NCI-H1436 treated with DMSO at 0.1 percent for 48 hours (cell line): ENCODE measurements at places on chromosomes 7 and 10.

GRCh38 chr10:126179637-126180036 lies 208.6 kb downstream of the ADAM12 start:
- no peak for DNase-seq

DNA sequence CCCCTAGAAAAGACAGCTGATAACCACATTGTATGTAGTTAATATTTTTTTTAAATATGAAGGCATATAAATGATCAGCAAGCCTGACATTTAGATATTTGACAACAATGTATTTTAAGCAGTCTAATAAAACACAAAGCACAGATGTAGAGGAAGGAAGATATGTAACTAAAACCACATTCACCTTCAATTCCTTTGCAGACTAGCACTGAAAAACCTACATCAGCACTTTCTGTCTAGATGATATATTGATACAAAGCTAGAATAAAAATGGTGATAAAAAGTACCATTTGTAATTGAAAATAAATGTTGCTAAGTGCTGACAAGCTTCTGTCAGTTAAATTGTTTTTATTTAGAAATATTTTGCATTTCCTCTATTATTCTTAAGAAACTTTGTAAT lies 153.6 kb downstream of the IMMP2L start:
- DNase-seq: no peak

GRCh38 chr7:30027740-30028215 lies 434 bp upstream of the PLEKHA8 start:
- no peak for DNase-seq

GRCh38 chr10:71755179-71755879 lies 18.0 kb downstream of the VSIR start:
- no peak for DNase-seq

GRCh38 chr10:34031400-34031799 lies 696.9 kb upstream of the NRP1 start:
- DNase-seq: no peak

GRCh38 chr10:35347899-35348608 lies 11.7 kb downstream of the CCNY start:
- no peak for DNase-seq

DNA sequence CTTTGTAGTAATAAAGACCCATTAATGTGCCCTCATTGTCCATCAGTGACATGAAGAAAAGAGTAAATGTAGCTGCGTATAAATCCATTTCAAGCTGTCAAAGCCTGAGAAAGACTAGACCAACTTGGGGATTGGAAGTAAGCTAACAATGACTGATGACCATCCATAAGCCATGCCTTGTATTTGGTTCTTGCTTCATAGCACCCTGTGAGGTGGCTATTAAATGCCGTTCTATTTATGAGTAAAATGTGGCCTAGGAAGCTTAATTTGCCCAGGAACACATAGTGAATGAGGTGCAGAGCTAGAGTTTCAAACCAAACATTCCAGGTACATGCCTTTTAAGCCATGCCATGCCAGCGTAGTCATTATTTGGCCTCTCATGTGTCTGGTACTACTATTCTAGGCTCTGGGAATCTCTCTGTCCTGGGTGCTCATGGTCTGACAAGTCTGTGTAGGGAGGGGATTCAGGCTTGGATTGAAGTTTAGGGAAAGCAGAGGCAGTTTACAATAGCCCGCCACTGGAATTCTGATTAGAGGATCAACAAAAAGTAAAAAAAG lies 92.1 kb downstream of the ZNF277 start:
- DNase-seq: no peak

- no peak for DNase-seq
Observed at GRCh38 chr7:135224027-135224426, 9.6 kb upstream of the STRA8 start.

DNA sequence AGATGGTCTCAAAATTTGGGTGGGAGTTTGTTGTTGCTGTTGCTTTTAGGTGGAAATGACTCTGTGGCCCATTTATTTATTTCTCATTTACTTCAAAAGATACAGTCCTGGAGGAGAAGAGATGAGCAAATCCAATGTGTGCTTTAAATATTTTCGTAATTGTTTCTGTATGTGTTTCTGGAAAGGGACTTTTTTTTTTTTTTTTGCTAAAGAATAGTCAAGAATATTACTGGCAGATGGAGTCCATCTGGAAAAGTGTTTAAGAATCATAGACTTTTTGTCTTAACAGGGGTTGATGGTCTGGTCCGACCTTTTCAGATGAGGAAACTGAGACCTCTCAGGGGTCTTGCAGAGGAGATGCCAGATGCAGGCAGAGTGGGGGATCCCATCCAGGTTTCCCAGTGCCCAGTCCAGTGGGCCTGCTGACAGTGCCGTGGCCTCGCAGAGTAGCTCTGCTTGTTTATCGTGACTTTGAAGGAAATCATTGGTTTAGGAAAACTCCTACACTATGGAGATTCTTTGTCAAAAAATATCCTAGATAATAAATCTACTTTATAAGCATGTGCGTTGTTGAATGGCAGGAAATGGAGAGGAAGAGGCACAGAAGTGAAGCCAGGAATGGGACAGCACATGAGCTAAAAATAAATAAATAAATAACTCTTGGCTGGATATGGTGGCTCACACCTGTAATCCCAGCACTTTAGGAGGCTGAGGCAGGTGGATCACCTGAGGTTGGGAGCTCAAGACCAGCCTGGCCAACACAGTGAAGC lies 164.3 kb upstream of the SVIL start:
- DNase-seq: no peak

- DNase-seq: no peak
Observed at GRCh38 chr10:119350502-119351097, 143.2 kb downstream of the GRK5 start.

DNA sequence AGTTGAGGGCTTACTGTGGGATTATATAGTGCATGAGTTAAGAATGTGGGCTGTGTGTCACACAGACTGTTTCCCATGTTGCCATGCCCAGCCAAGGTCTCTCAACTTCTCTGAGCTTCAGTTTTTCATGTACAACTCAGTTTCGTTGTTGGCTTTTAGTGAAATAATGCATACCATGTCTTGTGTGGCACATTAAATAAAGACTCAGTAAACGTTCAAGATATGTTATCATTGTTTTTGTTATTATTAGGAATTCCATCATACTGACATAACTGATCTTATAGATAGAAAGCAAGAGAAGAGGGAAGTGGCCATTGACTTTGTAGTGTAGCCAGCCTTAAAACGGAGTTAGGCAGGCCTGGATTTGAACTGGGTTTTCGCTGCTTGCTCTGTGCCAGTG lies 2.9 kb downstream of the CDK14 start:
- no peak for DNase-seq

- DNase-seq: no peak
Observed at GRCh38 chr10:93090619-93091018, 16.9 kb downstream of the CYP26A1 start.

- no peak for DNase-seq
Observed at GRCh38 chr10:124672181-124672638, 72.0 kb downstream of the FAM53B start.

GRCh38 chr7:100155553-100156317 lies 2.8 kb downstream of the TRAPPC14 start:
- no peak for DNase-seq

DNA sequence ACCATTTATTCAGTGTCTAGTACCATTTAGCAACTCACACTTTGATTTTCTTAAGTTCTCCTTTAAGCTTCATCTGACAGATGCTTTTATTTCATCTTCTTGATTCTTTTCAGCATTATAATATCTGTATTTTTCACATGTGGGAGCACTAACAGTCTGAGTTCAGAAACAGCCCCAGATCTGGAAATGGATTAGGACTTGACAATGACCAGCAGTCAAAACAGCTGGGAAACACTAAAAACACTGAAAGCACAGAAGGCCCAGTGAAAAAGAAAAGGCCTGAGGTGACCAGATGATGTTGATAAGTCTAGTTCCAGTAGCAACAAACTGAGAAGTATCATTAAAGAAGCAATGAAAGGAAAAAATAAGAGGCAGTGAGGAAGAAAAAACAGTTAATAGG lies 304.7 kb upstream of the MYO3A start:
- no peak for DNase-seq

DNA sequence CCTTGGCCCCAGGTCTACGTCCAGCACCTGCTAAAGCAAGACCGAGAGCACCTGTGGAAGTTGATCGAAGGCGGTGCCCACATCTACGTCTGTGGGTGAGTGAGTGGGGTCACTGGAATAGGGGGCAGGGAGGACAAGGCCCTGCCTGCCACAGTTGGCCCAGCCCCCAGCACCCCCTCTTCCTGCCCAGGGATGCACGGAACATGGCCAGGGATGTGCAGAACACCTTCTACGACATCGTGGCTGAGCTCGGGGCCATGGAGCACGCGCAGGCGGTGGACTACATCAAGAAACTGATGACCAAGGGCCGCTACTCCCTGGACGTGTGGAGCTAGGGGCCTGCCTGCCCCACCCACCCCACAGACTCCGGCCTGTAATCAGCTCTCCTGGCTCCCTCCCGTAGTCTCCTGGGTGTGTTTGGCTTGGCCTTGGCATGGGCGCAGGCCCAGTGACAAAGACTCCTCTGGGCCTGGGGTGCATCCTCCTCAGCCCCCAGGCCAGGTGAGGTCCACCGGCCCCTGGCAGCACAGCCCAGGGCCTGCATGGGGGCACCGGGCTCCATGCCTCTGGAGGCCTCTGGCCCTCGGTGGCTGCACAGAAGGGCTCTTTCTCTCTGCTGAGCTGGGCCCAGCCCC lies 8.1 kb downstream of the TMEM120A start:
- no peak for DNase-seq

DNA sequence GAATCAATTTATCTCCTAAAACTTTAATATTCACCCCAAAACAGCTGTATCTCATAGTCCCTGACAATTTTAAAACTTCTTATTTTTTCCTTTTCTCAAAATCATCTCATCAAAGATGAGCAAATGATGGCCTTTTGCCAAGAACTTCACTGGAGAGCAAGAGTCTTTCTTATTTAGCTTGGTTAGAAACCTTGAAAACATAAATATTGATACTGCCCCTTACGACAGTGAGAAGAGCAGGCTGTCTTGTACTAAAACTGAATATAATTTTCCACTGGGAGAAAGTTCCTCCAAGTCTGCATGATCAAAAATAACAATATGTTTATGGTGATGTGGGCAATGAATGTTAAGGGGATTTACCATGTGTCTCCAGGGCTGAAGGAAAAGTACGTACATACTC lies 109.0 kb downstream of the COL28A1 start:
- no peak for DNase-seq

- no peak for DNase-seq
Observed at GRCh38 chr10:97704341-97704740, 9.2 kb upstream of the MARVELD1 start.
